Effector memory CD4-positive, alpha-beta T cell (primary cell): ENCODE measurements at places on chromosomes 12 and 14.

DNA sequence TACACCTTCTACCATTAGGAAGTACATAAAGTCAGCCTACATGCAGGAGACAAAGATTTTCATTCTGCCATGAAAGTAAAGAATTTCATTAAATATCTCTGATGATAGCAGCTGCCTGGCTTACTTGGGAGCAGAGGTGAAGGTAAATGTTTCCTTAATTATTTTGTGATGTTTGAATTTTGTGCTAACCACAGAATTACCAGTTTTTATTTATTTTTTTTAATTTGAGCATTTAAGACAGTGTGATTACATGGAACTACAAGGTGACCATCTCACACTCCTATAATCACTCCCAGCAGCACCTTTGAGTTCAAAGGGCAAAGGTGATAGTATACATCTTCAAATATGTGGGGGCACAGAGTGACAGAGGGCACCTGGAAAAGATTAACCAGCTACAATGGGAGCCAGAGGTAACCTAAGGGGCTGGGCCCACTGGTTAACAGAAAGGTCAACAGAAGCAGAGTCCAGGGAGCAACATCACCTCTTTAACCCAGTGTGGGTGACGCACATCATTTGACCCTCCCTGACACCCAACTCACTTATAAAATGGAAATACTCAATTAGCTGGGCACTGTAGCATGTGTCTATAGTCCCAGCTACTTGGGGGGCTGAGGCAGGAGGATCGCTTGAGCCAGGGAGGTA lies 65.0 kb downstream of the GCH1 start:
- no peak for DNase-seq

GRCh38 chr14:56092763-56093162 lies 25.4 kb upstream of the PELI2 start:
- DNase-seq, result no peak

- DNase-seq, result peak; percentile 58
These were observed 3.0 kb downstream of the DHRS1 start for GRCh38 chr14:24296341-24297157.

- no peak for DNase-seq
These were observed at the start of gene PLBD1 for GRCh38 chr12:14567351-14568162. PLBD1 (minus strand) TSS chr12:14567883; CDS start chr12:14567696, 187 bp downstream.

- no peak for DNase-seq
These were observed 1.6 kb upstream of the PRKAB1 start for GRCh38 chr12:119666226-119666795.

DNA sequence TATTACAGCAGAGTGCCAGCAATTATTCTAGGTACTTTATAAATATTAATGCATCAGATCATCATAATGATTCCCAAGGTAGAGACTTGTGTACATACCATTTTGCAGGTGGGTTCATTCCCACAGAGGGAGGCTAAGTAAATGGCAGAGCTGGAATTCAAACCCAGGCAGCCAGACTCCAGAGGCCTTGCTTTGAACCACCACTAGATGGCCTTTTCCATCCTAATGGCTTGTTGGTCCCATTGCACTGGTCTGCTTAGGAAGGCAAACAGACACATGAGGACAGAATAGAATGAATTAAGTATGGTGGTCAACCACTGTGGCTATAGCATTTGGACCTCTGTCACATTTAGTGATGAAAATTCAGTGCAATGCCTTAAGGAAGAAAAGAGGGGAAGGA lies 158.7 kb downstream of the METTL25 start:
- DNase-seq, result no peak

DNA sequence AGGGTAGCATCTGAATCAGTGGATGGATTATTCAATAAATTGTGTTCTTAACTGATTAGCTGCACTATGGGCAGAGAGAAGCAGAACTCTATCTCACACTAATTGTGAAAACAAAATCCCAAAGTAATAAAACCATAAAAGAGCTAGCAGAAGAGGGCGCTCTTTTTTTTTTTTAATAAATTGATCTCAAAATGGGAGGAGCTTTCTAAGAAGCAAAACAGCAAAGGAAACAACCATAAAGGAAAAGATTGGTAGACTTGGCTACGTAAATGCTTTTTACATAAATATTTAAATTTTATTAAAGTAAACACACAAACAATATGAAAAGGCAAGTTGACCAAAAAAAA lies 1.5 kb upstream of the TM7SF3 start:
- no peak for DNase-seq

GRCh38 chr12:43267818-43268217 lies 284.2 kb downstream of the ADAMTS20 start:
- DNase-seq, result no peak

GRCh38 chr14:99231850-99232713 lies 39.9 kb downstream of the BCL11B start:
- no peak for DNase-seq

DNA sequence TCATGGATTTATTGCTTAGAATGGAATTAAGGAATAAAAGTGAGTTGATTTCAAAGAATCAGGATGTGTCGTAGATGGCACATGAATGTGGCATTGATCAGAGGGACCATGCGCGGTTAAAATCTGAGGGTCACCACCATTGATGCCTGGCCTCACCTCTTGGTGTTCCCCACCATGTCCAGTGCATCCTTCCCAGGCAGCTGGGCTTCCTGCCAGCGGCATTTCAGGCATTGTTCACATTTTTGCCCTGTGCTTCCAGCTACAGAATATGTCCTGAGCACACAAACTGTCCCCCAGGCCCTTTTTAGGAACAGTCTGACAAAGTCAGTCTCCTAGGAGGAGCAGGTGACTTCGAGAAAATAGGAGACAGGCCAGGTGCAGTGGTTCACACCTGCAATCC lies 42.0 kb upstream of the TSPAN9 start:
- no peak for DNase-seq

- no peak for DNase-seq
These were observed 99.0 kb downstream of the KCNH5 start for GRCh38 chr14:62946221-62946620.

- DNase-seq, result no peak
These were observed 786.3 kb upstream of the NOVA1 start for GRCh38 chr14:27384124-27384523.

GRCh38 chr12:4505376-4505986 lies 33.2 kb upstream of the RAD51AP1 start:
- DNase-seq, result no peak

GRCh38 chr12:22536346-22536945 lies 7.9 kb downstream of the C2CD5 start:
- no peak for DNase-seq

GRCh38 chr12:29743077-29743476 lies 40.7 kb downstream of the TMTC1 start:
- DNase-seq, result no peak

DNA sequence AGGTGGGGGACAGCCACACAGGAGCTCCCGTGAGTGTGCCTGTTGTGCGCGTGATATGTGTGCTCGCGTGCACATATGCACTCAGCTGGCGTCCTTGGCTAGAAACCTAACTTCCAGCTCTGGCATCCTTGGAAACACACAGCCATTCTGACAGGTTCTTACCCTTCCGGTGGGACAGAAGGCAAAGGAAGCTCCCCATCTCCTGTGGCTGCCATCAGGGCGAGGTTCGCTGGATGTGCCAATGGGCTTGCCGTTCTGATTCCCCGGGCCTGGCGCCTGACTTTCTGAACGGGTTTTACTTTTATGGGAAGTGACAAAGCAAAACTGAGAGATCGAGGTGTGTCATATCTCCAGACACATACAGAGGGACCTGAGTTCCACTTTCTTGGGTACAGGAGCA lies 124.7 kb downstream of the PAPOLA start:
- no peak for DNase-seq

DNA sequence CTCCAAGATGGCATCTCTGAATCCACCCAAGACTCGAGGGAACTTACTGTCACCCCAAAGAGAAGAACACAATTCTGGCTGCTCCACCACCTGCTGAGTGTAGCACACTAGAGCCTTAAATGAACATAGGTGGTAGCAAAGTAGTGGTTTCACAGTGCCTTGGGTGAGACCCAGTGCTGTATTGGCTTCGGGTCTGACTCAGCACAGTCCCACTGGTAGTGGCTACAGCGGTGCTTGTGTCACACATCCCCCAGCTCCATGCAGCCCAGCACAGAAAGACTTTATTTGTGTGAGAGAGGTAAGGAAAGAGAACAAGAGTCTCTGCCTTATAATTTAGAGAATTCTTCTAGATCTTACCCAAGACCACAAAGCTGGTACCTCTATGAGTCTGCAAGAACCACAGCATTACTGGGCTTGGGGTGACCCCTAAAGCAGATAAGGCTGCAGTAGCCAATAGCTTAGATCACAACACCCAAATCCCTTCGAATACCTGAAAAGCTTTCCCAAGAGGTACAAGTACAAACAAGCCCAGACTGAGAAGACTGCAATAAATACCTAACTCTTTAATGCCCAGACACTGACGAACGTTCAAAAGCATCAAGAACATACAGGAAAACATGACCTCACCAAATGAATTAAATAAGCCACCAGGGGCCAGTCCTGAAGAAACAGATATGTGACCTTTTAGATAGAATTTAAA lies 83.3 kb upstream of the SLC38A4 start:
- DNase-seq, result no peak

GRCh38 chr12:69073035-69073434 lies 140.1 kb upstream of the CPM start:
- no peak for DNase-seq

- DNase-seq, result no peak
These were observed 366.6 kb upstream of the TMEM132C start for GRCh38 chr12:127900386-127900785.

GRCh38 chr12:110370732-110371231 lies 32.7 kb downstream of the ANAPC7 start:
- no peak for DNase-seq

GRCh38 chr12:69474456-69474855 lies 4.3 kb downstream of the FRS2 start:
- no peak for DNase-seq

DNA sequence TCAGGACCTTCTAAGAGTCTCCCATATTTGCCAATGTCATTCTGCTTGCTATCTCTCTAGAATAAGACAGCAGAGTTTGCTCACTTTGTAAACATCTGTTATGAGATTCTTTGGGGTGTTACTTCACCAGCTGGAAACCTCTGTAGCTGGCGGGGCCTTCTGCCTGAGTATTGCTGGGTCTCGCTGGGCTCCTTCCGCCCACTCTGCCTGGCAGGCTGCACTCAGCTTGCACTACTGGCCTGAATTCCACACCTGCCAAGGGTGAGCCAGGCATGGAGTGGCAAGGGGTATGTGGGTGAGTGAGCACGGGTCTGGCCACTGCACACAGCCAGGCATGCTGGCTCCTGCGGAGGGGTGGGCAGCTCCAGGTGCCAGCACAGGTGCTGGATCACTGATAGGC lies 267.3 kb upstream of the PDE3A start:
- no peak for DNase-seq

GRCh38 chr14:100237735-100238418 lies 1.1 kb upstream of the YY1 start:
- no peak for DNase-seq

DNA sequence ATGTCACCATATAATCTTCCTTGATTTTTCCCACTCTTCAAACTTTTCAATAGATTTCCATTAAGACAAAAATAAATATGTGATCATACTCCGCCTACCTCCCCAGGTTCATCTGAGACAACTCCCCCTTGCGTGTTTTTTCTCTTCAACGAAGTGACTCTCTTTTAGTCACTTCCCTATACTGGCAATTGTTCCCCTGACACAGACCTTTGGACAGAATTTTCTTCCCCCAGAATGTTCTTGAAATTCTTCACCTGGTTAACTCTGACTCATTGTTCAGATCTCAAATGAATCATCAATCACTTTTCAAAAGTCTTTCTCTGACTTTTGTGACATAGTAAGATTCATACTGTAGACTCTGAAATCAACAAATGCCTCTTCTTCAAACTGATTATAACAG lies 727.3 kb upstream of the LMO3 start:
- no peak for DNase-seq

DNA sequence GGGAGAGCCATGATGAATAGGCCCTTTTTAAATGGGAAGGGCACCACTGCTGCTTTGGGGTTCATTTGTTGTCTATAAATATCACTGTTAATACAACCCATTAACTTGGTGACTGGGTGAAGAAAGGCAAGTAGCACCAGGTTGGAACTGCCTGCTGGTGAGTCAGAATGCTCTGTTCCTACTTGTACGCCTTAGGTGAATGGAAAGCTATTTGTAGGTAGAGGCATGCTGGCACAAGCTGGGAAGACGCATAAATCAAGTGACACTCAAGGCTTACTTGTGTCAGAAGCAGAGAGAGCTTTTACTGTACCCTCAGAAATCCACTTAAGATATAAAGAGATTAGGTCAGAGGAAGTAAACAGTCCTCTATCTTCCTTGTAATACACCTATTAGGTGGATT lies 142.5 kb downstream of the TMX1 start:
- DNase-seq, result no peak

DNA sequence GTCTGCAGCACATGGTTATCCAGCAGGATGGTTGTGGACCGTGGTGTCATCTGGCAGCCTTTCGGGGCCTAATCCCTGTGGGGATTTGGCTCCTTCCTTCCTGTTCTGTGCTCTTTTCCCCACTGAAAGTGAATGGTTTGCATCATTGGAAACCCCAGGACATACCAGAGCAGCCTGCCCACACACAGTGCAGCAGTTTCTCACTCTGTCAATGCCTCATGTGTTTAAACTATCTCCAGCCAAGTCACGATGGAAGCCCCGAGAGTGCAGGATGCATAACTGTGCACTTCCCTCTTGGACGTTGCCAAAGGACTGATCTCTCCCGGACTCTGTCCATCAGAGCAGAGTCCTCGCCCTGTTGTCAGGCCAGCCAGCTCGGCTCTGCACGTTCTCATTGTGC lies 29.0 kb upstream of the AMN start:
- no peak for DNase-seq

- no peak for DNase-seq
These were observed 264.4 kb downstream of the DUSP6 start for GRCh38 chr12:89087876-89088275.

DNA sequence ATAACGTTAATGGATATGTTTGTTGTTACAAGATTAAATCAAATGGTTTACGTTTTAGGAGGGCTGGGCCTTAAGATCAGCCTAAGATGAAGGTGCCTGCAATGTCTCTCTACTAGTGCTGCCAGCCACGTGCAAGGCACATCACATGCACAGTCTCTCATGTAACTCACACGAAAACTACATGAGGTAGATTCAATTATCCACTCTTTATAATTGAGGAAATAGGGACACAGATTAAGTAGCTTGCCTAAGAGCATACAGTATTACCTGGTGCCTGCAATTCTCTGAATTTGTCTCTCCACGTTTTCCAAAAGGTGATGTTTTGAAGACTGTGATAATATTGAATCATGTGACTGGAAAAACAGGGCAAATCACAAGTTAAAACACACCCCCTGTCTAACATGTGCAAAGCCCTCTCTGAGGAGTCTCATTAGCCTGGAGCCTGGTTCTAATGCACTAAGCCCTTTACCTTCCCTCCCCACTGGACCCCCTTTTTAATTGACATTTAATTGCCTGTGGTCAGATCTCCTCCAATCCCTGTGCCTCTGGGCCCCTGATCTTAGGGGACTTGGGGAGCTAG lies 14.6 kb upstream of the ATP2A2 start:
- DNase-seq, result no peak

DNA sequence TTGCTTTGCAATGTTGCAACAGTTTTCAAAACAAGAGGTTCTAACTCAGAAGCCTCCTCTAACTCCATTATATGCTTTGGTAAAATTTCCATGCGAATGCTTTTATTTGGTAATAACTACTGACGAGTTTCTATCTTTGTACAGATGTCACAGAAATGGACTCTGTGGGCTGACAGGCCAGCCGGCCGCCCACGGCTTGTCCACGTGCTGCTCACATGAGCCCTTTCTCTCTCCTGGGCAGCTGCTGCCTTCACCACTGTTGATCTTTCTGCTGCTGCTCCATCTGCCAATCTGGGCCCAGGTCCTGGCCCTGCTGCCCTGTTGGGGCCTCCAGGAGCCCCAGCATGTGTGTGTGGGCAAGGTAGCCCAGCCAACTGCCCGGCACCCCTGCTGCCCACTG lies 168.2 kb upstream of the TMEM132C start:
- DNase-seq, result no peak
